Posterior vena cava (tissue), 2 donors: ENCODE measurements at places on chromosomes 12 and 14. TPM values are rescaled to one million over a fixed set of nuclear protein-coding genes. Genes with fewer than 3 reads are reported as not detected.
A peak's percentile ranks its signal among the peaks of the same experiment; 100 is the strongest.

DNA sequence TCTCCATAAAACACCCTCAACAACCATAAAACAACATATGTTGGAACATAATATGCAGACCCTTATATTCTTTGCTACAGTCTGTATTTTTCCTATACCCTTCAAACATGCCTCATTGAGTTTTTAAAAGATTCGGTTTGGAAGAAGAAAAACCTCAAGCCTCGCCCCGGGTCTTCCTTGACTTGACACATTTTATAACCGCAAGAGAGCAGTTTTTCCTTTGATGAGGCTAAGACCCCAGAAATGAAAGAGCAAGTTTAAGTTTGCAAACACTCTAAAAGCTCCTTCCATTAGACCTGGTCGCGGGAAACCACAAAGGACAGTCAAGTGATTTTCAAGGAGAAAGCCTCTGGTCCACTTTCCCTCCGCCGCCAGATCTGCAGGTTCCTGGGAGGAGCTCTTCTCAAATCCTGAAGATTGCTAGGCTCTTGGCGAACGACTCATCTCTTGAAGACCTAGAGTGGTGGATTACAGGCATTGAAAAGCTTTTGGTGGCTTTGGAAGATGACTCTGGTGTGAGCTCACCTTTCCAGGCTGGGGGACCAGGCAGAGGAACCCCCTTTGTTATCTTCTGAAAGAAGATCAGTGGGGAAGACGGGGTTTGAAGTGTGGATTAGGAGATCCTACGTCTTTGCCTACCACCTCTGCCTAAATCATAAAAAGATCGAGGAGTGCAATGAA, at the start of gene ASCL4:
Gene ASCL4, plus strand, starts transcription at position 356 of the 681 bp plus-strand sequence. CDS start 515 bp downstream, outside the sequence.
- DNase-seq = no peak

DNA sequence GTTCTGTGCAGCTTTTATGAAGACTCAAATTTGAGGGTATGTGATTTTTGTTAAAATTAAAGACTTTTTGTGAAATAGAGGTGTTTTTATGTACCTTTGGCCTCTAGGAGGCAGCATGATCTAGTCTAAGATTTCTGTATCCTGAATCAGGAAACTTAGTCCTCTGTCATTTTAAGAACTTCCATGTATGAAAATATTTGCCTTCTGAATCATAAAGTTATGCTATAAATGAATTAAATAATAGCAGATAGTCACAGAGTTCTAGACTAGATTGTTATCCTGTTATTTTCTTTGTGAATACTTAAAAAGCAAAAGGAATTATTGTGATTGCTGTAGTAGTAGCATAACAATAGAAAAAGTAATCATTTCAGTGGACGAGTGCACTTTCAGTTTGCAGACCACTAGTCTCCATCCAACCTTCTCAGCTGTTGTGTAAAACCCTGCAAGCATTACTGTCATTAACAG, 56.3 kb downstream of the FGD4 start:
- no peak for DNase-seq

DNA sequence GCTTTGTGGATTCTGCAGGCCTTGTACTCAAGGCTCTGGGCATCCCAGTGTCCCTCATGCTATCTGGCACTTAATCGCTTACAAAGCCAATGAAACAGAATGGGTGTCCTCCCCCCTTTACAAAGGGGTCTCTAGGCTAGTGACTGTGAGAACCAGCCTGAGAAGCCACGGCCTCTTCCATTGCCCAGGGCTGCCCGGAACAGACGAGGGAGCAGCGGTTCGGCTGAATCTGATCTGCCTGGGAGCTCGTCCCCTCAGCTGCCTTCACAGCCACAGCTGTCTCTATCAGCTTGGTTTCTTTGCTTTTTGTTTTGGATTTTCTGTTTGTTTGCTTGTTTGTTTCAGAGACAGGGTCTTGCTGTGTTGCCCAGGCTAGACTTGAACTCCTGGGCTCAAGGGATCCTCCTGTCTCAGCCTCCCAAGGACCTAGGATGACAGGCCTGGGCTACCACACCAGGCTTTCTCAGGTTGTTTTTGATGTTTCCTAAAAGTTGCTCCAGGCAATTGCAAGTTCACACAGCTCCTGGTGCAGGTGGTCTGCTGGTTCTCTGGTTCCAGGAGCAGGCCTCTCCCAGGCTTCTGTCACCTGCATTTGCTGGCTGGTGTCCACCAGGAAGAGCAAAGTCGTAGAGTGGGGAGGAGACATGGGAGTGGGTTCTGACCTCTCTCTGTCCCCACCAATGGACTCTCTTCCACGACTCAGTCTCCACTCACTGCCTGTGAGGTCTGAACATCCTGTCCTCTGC, 10.9 kb upstream of the RIN3 start:
- DNase-seq = peak; percentile 59

- DNase-seq = no peak
Observed at GRCh38 chr12:130316251-130316650, 21.4 kb upstream of the PIWIL1 start.

DNA sequence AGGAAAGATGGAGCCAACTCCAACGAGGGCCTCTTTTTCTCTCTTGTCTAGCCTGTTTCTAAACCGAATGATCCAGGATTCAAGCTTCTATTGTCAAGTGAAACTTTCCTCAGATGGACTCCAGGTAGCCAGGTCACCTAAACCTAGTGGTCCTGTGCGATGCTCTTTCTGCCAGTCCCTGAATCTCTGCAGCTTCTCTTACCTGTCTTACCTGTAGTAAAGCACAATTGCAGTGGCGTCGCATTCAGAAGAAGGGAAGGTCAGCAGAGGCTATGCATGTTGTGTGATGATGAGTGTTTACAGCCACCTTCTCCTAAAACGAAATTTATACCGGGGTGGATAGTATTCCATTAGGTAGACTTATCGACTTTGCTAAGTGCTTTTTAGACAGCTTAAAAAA, 47.4 kb upstream of the TRAF3 start:
- peak; percentile 12 for DNase-seq

DNA sequence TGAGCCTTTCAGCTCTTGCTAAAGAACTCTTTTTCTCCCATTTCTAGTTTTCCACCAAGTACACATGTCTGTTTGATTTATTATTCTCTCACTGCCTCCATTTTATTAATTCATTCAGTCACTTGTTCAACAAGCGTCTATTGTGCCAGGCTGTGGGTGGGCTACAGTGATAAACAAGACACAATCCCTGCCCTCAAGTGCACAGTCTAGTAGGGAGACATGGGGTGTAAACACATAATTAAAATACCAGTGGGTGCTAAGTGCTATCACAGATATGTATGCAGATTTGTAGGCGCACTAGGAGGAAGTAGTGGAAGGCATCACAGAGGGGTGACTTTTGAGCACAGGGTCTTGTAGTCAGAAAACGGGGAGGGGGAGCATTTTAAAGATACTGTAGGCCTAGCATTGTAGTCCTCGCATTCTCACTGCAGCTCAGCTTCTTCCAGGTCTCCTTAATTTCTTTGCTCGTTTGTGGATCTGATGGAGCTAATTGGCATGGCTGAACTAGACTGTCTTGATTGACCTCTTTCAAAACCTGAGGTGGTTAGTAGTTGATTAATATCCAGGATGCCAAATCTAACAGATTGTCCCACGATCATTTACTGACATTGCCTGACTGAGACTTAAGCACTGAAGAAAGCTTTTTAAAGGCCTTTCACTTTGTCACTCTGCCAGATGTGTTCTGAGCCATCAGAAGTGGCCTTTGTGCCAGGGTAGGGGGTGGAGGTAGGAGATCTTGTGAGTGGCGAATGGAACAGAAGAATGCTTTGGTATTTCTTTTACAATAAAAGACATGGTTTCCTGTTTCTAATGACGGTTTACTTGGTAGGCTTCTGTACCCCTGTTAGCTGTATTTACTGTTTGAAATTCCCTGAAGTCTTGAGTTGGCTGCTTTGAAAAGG, 116.9 kb downstream of the DIP2B start:
- DNase-seq = no peak

DNA sequence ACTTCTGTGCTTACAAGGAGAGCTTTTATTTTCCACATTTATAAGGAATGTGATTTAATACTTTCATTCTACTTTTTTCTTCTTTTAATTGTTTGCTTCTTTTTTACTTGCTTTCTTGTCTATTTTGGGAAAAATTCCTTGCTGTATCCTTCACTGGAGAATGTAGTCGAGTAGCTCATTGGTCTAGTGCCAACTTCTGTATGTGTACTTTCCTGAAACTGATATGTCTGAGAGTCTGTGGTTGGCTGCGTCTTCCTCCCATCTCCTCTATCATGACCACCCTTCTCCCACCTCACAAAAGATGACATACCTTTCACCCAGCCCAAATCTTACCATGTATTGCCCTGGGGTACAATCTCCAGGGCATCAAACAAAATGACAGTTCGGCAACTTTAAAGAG, 51.8 kb downstream of the MSRB3 start:
- no peak for DNase-seq

GRCh38 chr12:92255741-92256140, 110.1 kb upstream of the BTG1 start:
- DNase-seq = no peak

- DNase-seq = no peak
Observed at GRCh38 chr14:30808576-30808975, 65.8 kb upstream of the COCH start.

- no peak for DNase-seq
Observed at GRCh38 chr14:103065861-103066260, 8.5 kb upstream of the CDC42BPB start.

DNA sequence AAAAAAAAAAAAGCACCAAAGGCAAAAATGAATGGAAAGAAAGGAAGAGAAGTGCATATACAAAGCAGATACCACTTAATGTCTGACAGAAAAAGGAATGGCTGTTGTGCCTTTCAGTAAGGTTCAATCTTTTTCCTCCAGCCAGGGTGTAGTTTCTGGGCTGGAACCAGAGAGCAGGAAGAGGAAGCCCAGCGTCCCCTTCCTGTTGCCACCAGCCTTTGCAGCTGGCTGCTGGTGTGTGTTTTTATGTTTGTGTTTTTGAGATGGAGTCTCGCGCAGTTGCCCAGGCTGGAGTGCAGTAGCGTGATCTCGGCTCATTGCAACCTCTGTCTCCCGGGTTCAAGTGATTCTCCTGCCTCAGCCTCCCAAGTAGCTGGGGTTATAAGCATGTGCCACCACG, 64.6 kb upstream of the LTA4H start:
- no peak for DNase-seq

- peak; percentile 55 for DNase-seq
Observed at GRCh38 chr12:31019976-31020375, 53.7 kb upstream of the DDX11 start.

DNA sequence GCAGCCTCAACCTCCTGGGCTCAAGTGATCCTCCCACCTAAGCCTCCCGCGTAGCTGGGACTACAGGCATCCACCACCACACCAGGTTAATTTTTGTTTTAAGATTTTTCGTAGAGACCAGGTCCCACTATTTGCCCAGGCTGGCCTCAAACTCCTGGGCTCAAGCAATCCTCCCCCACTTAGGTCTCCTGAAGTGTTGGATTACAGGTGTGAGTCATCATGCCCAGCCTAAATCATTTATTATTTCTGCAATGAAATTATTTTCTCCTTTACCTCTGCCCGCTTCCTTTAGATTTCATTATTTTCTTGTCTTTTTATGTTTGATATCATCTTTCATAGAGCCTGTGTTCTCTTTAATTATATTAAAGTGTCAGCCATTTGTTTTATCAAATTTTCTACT, 165.2 kb upstream of the OTX2 start:
- no peak for DNase-seq

DNA sequence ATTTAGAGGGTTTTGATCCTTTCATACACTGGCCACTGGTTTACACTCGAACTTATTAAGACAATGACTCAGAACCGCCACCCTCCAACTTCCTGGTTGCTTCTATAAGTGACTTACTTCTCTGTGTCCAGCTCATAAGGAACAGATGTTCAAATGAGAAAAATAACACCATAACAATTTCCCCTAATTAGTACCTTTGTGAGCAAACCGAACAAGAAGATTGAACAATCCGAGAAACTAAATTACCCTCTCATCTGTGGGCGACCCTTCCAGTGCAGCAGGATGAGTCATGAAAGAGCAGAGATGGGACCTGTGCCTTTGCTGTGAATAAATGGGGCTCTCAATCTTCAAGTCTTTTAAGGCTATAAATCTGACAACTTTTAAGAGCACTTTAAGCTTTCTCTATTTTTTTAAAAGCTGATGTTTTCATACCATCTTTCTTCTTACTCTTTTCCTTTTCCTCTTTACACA, 146.8 kb upstream of the RASSF8 start:
- DNase-seq = no peak

DNA sequence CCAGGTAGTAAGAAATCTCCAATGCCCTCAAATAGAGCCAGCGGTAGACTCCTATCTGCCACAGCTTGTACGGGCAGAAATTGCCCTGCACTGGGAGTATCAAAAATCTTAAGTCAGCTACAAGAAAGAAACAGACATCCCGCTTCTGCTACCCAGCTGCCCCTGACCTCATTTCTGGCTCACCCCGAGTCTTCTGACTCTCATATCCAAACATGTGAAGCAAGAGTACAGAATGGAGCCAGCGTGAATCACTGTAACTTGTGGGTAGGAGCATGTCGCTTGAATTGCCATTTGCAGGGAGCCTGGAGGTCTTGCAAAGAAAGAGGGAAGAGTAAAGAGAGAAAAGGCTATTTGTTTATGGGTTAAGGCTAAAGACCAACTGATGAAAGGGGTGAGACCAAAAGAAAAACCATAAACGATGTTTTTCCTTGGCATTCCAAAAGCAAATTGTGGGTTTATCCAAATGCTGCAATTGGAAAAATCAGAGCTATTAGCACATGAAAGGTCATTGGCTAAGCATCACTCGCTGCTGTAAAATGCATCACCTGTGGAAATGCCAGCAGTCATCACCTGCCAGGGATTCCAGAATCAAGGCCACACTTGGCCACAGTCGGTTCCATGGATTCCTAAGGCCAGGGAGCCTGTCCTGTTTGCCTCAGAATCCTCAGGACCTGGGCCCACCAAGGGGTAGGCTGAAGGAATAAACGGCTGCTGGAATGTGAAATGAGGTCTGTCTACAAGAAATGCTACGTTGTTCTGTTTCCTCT, 86.6 kb downstream of the FOXN3 start:
- DNase-seq = no peak

DNA sequence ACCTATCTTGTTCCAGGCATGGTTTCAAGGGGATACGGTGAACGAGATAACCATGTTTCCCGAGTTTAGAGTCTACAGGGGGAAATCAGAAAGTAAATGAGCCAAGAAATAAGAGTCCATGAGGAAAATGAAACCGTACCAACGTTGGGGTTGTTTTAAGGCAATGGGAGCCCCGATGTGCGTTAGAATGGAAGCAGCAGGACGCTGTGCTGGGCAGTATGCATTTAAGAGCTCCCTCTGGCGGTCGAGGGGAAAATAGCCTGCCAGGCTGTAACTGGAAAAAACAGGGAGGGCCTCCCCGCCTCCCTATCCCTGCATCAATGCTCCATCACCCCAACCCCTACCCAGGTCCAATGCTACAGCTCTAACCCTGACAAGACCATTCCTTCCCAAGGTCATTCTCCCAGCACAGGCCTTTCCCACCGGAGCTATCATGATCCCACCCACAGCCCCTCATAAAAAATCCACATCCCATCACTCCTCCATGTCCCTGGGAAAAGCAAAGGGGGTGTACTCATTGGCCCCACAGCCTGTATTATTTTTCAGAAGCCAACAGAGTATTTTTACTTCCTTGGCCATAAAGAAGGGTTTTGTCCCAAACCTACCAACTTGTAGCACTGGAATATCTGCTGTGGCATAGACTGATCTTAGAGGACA, 226.3 kb upstream of the NOS1 start:
- no peak for DNase-seq

The RAD51AP1 gene
- 1.0 TPM for total RNA-seq

The CCDC196 gene
- not detected for total RNA-seq

The BICD1 gene
- total RNA-seq = 34.6 TPM

The CCDC38 gene
- total RNA-seq = not detected

The POTEG gene
- total RNA-seq = not detected
